HFFc6 (cell line): ENCODE measurements at places on chromosomes 6 and 20. TPM values are rescaled to one million over a fixed set of nuclear protein-coding genes. Genes with fewer than 3 reads are reported as not detected.

- no peak for DNase-seq
Observed at GRCh38 chr20:4263036-4263435, 247.7 kb upstream of the RNF24 start.

GRCh38 chr20:40673442-40673841 is 15.6 kb downstream of the MAFB start:
- DNase-seq = no peak

DNA sequence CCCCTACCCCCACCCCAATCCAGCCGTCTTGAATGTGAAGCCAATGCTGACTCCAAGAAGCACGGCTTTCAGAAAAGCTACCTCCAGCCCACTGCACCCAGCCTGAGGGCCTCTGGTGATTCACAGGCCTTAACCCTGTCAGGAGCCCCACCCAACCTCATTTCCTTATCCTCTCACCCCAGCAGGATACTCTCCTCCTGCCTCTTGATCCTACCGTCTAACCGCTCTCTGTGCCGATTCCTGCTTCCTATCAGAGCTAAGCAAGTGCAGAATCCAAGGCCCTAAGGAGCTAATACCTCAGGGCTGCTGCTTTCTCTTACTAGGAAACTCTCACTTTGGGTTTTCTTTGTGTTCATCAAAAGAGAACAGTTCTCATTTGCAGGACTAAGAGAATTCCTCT is 47.2 kb downstream of the TRERF1 start:
- DNase-seq = peak; percentile 76

DNA sequence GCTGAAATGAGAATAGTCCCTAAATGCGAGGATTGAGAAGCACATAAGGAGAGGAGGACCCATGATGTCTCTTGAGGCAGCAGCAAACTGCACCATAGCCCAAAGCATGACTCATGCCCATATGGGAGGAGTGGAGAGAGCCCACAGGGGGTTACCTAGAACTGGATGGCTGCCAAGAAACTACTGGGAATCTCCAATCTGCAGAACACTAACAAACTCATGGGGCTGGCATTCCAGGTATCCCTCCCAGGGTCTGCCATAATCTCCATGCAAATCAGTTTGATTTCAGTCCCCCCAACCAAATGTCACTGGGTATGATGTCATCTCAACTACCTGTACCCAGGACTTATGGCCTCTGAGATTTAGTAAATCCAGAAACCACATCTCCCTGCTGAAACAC is 410.5 kb downstream of the PTPRT start:
- DNase-seq = no peak

DNA sequence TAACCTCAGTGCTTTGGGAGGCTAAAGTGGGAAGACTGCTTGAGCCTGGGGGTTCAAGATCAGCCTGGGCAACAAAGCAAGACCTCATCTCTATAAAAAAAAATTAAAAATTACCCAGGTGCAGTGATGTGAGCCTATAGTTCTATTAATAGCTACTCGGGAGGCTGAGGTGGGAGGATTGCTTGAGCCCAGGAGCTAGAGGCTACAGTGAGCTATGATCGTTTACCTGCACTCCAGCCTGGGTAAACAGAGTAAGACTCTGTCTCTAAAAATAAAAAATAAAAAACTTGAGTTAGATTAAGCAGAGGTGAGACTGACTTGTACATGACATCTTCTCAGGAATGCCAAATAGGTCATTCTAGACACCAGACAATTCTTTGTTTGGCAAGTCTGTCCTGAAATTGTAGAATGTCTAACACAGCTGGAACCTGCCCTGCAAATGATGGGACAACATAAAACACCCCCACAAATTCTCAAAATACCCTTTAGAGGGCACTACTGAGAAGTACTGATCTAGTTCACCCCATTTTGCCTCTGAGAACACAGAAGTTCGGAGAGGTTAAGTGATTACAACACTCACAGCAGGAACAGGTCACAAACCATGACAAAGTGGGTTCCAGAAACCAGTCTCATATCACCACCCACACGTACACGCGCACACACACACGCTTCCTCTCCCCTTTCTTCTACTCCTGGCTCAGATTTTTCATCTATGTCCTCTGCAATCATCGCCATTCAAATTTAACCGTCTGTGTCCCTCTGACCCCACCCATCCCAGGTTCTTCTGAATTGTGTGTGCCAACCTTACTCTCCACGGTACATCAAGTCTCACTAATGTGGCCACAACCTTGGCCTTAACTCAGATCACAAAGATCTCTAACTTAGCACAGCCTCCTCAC is 38.3 kb downstream of the ARHGAP18 start:
- DNase-seq = no peak

GRCh38 chr6:11330413-11330760 is 97.9 kb upstream of the NEDD9 start:
- no peak for DNase-seq

GRCh38 chr6:46284475-46284874 is 113.7 kb upstream of the ENPP5 start:
- no peak for DNase-seq

The PBOV1 gene
- total RNA-seq = not detected in 3 replicates

The KAT14 gene
- total RNA-seq = 8.6 and 9.3 TPM in 2 replicates
